ENCODE measurements at places on chromosomes 7 and 10. TPM values are rescaled to one million over a fixed set of nuclear protein-coding genes. Genes with fewer than 3 reads are reported as not detected.

The RPEL1 gene
- not detected for total RNA-seq

The GSTK1 gene
- total RNA-seq: 24.9 TPM

The FBXL13 gene
- total RNA-seq: 6.5 TPM

The MRC1 gene
- 3.7 TPM for total RNA-seq

The AKR1D1 gene
- total RNA-seq: not detected

The ZNF783 gene
- total RNA-seq: 12.2 TPM

- no peak for DNase-seq
Measured at GRCh38 chr10:2150288-2150687, 413.0 kb upstream of the ADARB2 start.

GRCh38 chr7:151082141-151083070, 887 bp downstream of the TMUB1 start:
- DNase-seq: no peak

DNA sequence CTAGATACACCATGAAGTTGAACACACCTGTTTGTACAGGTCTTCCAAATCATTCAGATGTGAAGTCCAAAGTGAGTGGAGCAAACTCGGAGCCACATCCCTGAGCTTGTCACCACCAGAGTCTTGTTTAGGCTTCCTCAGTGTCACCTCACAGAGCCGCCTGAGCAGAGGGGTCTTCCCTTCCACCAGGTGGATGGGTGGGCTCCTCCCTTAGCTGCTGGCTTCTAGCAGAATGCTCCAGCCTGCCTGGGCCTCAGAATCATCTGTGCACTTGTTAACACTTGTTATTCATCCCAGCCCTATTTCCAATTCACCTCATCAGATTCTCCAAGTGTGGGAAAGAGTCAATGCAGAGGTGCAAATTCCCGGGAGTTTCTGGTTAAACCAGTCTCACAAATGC, 32.5 kb downstream of the C10orf71 start:
- DNase-seq: no peak

DNA sequence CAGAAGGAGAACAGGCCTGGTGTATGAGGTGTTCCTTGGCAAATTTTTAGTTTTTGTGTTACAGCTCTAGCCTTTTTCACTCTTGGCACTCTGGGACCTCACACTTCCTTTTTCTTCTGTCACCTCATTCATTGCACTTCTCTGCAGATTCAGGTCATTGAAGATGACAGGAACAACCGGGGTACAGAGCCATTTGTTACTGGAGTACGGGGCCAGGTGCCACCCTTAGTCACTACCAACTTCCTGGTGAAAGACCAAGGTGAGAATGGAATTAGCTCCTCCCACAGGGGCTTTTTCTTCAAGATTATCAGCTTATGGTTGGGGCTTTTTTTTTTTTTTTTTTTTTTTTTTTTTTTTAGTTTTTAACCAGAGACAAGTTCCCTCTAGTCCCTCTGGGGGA, 18.5 kb upstream of the CHCHD1 start:
- no peak for DNase-seq

- no peak for DNase-seq
Measured at GRCh38 chr7:117777335-117778142, 95.7 kb downstream of the CTTNBP2 start.

- no peak for DNase-seq
Measured at GRCh38 chr7:105202616-105203015, 186.1 kb downstream of the SRPK2 start.

GRCh38 chr7:110507832-110508231, 583.1 kb upstream of the LRRN3 start:
- no peak for DNase-seq
